ENCODE measurements at places on chromosomes 1 and 21. TPM values are rescaled to one million over a fixed set of nuclear protein-coding genes. Genes with fewer than 3 reads are reported as not detected.

PLA2G2C gene
- total RNA-seq: not detected

FCRL1 gene
- not detected for total RNA-seq

CNN3 gene
- 490 TPM for total RNA-seq

NAV1 gene
- total RNA-seq: 23.0 TPM

RGS13 gene
- not detected for total RNA-seq

RXRG gene
- total RNA-seq: not detected

CELA3B gene
- not detected for total RNA-seq

DIO1 gene
- total RNA-seq: not detected

SLFNL1 gene
- 0.28 TPM for total RNA-seq

SLC35F3 gene
- total RNA-seq: not detected

RHEX gene
- total RNA-seq: not detected

C1QA gene
- total RNA-seq: not detected

LIPI gene
- total RNA-seq: not detected

BRDT gene
- total RNA-seq: not detected

SPATA46 gene
- total RNA-seq: not detected

RGSL1 gene
- total RNA-seq: not detected

PPFIA4 gene
- 9.0 TPM for total RNA-seq

CLCA4 gene
- not detected for total RNA-seq

KRTAP7-1 gene
- not detected for total RNA-seq

TEDDM1 gene
- not detected for total RNA-seq

Measured in regular cardiac myocyte (primary cell).